ENCODE measurements at places on chromosomes 16 and 17.

DNA sequence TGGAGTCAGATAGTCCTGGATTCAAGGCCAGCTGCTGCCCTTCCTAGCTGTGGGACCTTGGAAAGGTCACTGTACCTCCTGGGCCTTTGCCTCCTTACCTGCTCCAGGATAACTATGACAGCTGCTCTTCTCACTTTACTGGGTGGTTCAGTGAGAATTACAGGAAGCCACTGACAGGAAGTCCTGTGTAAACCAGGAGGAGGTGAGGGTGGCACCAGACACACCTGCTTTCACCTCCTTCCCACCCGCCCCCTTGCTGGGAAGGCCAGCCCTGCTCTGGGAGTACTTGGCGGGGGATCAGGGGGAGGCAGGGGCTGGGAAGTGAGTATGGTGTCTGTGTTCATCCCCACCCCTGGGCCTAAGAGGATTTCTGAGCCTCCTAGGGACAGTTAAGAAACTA is 42.6 kb downstream of the CPNE2 start:
- DNase-seq: no peak

GRCh38 chr16:75420987-75421819 is 12.1 kb downstream of the CFDP1 start:
- no peak for DNase-seq

DNA sequence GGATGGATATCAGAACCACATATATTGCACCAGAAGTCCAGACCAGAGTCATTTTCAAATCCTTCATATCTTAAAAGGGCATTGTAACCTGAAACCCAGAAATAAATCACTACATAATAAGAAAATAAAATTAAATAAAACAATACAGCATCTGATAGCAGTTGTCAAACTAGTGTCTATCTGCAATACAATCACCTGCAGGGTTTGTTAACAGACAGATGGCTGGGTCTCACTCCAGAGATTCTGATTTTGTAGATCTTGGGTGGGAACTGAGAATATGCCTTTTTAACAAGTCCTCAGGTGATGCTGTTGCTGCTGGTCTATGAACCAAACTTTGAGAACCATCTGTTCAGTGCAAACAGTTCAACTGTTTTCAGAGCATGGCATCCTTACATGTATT is 37.6 kb downstream of the NME2 start:
- no peak for DNase-seq

DNA sequence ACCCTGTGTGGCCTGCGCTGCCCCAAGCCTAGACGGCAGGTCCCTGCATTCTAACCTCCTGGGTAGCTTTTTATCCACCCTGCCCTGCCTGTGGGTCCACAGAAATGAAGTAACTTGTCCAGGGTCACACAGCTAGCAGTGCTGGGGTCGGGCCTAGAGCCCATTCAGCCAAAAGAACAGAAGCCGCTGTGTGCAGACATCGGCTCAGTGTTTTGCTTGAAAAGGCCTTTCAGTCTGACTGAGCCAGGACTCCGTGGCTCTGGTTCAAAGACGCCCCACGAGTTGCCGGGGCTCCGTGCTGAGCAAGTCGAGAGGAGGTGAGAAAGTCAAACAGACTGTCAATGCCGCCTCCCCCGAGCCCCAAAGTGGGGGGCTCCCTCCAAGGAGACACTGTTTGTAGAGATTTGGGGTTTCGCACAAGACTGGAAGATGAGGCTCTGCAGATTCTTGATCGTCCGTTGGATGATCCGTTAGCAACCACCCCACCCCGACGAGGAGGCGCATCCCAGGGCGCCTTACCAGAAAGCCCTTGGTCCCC is 226.2 kb downstream of the NTN1 start:
- no peak for DNase-seq

GRCh38 chr16:72809446-72809845 is 238.5 kb downstream of the ZFHX3 start:
- DNase-seq: no peak

- DNase-seq: no peak
Measured at GRCh38 chr17:8855477-8856204, 11.8 kb downstream of the PIK3R6 start.

- no peak for DNase-seq
Measured at GRCh38 chr17:65848751-65849150, 287.3 kb upstream of the AXIN2 start.

DNA sequence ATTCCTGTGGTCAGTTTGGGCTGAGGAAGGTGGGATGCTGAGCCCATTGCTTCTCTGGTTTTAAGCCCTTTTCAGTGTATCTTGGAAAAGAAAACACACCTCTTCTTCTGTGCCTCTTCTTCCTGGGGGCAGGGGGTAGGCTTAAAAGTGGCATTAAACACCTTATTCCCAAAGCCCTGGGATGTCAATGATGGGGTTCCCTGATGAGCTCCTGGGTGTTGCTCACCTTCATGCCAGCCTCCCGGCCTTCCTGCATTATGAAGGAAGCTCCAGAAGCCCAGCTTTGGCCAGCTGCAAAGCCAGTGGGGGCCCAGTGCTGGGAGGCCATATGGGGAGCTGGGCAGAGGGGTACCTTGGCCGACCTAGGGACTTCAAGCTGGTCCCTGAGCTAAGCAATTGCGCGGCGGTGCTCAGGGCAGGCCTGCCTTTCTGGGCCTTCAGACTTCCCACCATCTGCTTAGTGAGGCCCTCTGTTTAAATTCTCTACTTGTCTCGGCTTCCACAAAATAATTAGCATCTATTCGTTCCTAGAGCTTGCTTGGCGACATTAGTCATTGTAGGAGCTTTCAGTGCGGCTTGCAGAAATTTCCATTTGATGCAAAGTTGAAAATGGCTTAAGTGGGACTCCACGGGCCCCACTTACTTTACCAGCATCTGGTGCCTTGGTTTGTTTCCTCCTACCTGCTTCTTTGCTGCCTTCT is 121.7 kb upstream of the NLRP1 start:
- DNase-seq: no peak

Data from NCI-H2107 (cell line).